ENCODE measurements at places on chromosomes 7 and 10. TPM values are rescaled to one million over a fixed set of nuclear protein-coding genes. Genes with fewer than 3 reads are reported as not detected.

GRCh38 chr10:119700321-119700954, 25.4 kb upstream of the INPP5F start:
- no peak for DNase-seq

DNA sequence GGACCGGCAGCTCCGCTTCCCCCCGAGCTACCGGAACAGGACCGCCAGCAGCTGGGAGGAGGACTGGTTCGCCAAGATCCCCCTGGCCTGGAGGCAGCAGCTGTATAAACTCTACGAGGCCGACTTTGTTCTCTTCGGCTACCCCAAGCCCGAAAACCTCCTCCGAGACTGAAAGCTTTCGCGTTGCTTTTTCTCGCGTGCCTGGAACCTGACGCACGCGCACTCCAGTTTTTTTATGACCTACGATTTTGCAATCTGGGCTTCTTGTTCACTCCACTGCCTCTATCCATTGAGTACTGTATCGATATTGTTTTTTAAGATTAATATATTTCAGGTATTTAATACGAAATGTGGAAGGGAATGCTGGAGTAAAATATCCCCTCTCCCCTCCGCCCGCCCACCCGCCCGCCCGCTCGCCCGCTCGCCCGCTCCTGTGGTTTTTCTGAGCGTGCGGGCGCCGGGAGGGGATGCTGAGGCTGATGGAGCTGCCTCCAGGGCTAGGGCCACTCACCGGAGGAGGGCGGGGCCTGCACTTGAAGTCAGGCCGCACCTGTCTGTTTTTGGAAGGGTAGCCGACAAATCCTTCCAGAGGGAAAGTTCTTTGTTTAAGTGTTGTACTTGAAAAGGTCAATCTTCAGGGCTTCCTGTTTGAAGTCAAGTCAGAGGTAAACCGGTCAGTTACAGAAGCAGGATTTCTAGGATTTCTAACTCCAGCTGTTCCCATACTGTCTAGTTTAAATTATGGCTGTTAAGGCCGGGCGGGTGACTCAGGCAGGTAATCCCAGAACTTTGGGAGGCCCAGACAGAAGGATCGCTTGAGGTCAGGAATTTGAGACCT, 30.5 kb downstream of the CHST12 start:
- no peak for DNase-seq

GRCh38 chr10:13994932-13995331, 335.8 kb downstream of the FRMD4A start:
- DNase-seq = no peak

GRCh38 chr7:147586526-147586925, 1004.0 kb upstream of the C7orf33 start:
- DNase-seq = no peak

DNA sequence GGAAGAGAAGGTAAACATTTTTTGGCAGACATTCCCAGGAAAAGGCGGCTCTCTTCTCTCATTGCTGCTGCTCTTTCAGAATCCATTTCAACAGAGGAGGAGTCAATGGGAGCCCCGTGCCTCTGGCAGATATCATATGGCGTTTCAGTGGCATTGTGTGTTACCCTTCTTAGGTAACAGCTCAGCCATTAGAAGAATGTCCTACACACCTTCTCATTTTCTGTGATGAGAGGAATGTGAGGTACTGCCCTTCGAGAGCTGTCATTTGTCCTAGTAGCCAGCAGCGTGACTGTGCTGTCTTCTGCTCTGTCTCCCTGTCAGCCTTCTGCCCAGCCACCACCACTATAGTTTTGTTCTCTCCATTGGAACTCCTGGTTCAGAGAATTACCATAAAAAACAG, 102.4 kb downstream of the EGFR start:
- DNase-seq = no peak

GRCh38 chr7:17554341-17555015, 256.0 kb downstream of the AHR start:
- no peak for DNase-seq

GRCh38 chr10:82680608-82681007, 805.6 kb downstream of the NRG3 start:
- DNase-seq = no peak

DNA sequence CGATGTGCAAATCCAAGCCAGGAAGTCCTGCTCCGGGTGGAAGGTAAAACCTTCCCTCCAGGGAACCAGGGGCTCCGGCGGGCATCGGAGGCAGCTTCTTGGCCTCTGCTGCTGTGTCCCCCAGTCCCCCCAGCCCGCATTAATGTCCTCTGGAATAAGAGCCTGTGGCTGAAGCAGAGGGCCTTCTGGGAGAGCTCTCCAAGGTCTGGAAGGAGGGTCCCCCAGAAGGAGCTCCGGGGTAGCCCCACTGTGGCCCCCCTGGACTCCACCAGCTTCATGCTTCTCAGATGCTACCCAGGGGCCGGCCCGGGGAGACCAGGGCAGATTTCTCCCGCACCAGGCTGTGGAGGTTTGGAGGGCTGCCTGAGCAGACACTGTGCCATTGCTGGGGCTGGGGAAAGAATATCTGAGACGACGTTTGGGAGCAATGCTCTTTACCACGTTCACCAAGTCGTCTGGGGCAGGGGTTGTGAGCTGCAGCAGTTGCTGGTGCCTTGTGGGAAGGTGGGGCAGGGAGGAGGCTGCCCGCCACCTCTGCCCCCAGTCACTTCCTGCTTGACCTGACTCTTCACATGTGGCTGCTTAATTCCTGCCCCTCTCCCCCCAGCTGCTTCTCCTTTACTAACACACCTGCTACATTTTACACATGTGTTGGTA, 8.3 kb downstream of the ZNF853 start:
- DNase-seq = no peak

DNA sequence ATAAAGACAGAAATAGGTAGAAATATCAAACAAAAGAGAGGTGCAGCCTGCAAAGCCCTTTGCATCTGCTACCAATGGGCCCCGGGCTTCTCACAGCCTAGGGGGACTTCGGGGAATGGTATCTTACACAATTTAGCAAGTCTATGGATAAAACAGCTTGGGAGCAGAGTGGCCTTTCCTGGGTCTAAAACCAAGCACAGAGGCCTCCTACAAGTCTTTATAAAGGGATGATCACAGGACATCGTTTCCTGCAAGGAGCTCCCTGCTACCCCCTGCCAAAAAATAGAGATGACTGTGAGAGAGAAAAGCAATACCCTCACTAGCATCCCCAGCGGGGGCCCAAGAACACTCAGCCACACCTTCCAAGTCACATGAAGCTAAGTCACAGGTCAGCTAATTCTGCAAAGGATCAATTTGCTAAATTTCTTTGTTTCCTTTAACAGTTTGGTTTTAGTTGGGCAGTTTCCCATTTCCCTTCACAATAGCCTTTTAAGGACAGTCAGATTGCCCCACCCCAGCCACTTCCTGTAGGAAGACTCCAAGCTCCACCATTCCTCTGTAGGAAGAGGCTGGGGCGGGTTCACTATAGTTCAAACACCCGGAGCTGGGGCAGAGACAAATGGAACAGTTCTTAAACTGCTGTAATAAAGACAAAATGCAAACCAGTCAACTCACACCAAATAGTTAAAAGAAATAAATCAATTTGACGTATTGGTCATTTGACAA, 105.5 kb downstream of the SLIT1 start:
- no peak for DNase-seq

GRCh38 chr7:51731075-51731474, 414.5 kb upstream of the COBL start:
- DNase-seq = no peak

- DNase-seq = no peak
Observed at GRCh38 chr10:43353495-43354329, 17.7 kb upstream of the FXYD4 start.

GRCh38 chr10:37146443-37146842, 21.0 kb downstream of the ANKRD30A start:
- DNase-seq = no peak

DNA sequence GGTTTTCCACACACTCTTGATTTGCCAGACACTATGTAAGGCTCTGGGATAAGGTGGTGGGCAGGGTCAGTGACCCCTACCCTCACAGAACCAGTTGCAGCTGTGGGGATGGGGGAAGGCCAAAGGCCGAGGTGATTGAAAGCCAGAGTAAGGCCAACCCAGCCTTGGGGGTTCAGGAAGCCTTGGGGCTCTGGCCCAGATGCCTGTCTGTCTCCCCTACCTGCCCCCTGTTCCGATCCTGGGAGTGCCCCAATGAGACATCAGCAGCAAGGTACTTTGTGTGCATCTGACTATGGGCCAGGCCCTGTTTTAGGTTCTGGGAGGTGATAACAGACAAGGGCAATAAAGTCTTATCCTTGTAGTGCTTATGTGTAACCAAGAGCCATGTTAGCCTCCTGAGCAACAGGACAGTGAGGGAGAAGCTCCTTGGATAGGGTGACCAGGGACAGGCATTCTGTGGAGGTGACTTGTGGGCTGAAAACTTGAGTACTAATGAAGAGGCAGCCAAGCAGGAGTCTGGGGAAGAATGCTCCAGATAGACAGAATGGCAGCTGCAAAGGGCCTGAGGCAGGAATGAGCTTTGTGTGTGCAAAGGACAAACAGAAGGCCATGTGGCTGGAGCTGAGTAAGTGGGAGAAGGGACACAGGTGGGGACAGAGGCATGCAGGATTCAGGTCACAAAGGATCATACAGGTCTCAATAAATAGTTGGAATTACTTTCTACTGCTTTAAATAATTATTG, 35.4 kb downstream of the TSPAN14 start:
- DNase-seq = no peak

- DNase-seq = no peak
Observed at GRCh38 chr10:6145166-6145987, 56.5 kb downstream of the RBM17 start.

- DNase-seq = no peak
Observed at GRCh38 chr10:111511751-111512150, 434.9 kb downstream of the ADRA2A start.

- no peak for DNase-seq
Observed at GRCh38 chr10:52353960-52354394, 39.9 kb downstream of the DKK1 start.

DNA sequence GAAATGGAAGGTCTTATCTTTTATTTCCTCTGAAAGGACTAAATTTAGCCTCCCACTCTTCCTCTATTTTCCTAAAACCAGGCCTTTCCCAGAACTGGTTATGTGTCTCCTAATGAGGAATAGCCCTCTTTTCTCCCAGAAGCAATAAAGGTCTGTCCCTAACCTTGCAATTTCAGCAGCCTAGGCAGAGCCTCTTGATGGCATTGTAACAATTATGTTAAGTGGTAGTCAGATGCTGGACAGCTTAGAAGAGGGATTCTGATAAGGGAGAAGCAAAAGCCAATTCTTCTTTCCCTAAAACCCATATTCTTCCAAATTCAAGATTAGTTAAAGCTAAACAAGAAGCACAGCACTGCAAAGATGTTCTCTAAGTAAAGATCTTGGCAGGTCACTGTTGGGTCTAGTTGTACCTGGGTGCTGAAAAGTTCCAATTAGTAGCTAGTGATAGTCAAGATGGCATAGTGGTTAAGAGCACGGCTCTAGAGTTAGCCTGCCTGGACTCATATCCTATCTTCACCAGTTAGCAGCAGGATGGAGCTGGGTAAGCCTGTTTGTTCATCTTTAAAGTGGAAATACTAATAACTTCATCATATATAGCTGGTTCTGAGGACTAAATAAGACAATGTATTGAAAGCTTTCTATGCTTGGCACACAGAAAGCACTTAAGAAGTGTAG, 14.3 kb upstream of the KCNIP2 start:
- no peak for DNase-seq

The ASB15 gene
- total RNA-seq = not detected

The NDUFB8 gene
- 104 TPM for total RNA-seq

The HOXA4 gene
- total RNA-seq = 0.43 TPM

The ASZ1 gene
- not detected for total RNA-seq

The LRRC17 gene
- 0.83 TPM for total RNA-seq

Measured in left lobe of liver (tissue), 2 donors.